Gastroesophageal sphincter (tissue), 4 donors: ENCODE measurements at places on chromosomes 6 and 20. TPM values are rescaled to one million over a fixed set of nuclear protein-coding genes. Genes with fewer than 3 reads are reported as not detected.

MUC21 gene
- 9.9 TPM for total RNA-seq

ATP6V1G2 gene
- 5.7 TPM for total RNA-seq

TSHZ2 gene
- total RNA-seq = 13.9 TPM

KIAA1755 gene
- 8.3 TPM for total RNA-seq

APOBEC2 gene
- total RNA-seq = 1.8 TPM

GRCh38 chr6:73391675-73392074 lies 3.0 kb upstream of the DDX43 start:
- no peak for ATAC-seq

DNA sequence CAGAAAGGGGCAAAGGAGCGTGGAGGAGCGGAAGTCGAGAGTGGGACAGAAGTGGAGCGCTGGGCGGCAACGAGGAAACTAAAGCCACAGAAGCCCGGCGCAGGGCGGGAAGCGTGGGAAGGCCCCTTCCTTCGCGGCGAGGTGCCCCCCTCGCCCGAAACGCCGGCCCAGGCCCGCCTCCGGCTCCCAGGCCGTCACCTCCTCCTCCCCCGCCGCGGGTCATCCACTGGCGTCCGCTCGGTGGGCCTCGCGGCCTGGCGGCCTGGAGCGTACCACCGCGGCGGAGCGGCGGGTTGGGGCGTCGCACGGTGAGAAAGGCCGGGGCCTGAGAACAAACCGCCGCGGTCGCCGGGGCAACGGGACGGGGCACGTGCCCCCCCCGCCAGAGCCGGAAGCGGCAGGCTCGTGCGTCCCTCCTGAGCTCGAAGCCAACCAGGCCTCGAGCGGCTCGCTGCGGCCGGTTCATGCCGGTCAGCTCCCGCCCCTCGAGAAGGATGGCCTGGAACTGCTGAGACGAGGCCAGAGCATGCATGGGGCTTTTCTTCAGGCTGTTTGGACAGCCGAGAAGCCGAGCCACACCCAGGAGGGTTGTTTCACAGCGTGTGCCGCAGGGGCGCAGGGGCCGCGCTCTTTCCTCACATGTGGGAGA lies at the start of gene TCP11:
Gene TCP11, minus strand, starts transcription at position 333 of the 649 bp plus-strand sequence. CDS start 469 bp downstream, outside the sequence.
- peak; percentile 58 for ATAC-seq

- no peak for ATAC-seq
Observed at GRCh38 chr20:10935658-10936402, 262.0 kb upstream of the JAG1 start.

DNA sequence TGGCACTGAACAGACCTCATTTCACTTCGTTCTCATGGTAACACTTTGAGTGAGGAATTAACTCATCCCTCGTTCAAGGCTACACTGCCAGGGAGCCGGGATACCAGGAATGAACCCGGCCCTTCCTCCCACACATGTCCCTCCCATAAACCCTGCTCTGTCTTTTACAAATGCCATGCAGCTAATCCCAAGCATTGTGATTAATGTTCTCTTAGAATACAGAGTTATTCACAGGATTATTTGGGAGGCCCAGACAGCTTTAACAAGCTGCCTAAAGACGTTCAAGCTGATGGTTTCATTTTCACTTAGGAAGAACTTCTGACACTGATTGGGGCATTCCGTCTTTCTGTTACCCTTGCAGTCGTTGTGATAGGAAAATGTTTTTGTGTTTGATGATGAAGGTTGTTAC lies 42.5 kb upstream of the CD83 start:
- no peak for ATAC-seq
